ENCODE measurements at places on chromosomes 5 and 9. TPM values are rescaled to one million over a fixed set of nuclear protein-coding genes. Genes with fewer than 3 reads are reported as not detected.

DNA sequence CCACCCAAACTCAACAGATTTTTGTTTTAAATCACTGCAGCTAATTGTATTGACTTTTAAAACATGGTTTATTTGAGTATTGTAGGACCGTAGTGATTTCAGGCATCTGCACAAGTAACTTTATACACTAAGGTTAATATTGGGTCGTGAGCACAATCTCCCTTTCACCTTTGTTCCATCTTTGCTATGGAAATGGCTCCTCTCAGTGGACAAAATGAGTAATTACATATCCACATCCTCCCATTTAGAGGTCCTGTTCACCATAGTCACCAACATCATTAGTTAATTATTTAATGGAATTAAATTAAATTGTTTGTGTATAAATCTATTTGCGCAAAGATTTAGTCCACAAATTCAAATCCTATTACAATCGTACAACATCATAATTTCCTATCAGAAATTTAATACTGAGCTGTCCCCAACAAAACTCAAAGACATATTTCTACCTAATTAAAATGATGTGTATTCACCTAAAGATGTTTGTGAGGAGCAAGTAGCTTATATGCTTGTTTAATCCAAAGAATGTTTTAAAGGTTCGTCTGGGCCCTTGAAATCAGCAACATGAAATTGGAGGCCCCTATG, 173.0 kb upstream of the DAPK1 start:
- DNase-seq: no peak

DNA sequence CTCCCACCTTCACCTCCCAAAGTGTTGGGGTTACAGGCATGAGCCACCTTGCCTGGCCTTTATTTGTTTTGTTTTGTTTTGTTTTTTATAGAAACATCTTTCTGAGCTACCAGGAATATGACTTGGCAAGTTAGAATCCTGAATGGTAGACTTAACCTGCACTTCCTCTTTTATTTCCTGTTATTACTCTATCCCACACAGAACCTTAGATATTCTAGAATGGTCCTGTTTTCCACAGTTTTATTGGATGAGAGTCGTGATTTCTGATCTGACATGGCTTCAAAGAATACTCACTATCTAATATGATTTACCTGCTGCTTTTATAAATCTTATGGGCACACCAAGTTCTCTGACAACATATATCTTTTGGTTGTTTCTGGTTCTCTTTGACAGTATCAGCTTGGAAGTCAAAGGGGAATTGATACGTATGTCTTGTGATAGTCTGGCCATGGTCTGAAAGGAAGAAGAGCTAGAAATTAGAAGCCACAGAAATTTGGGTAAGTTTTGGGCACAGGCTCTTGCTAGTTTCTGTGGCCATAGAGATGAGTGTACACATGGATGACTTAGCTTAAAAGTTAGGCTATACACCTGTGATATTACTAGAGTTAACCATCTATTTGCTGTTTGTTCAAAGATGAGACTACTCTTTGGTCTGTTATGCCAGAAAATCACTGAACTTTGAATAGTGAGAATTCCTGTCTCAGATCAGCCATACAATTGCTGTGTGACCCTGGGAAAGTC, 4.7 kb upstream of the PANK3 start:
- no peak for DNase-seq

- DNase-seq: no peak
These were observed 22.8 kb upstream of the CORO2A start for GRCh38 chr9:98215271-98215670.

The TMEFF1 gene
- total RNA-seq: 0.68 TPM

The RPL37 gene
- 1,914 TPM for total RNA-seq

DNA sequence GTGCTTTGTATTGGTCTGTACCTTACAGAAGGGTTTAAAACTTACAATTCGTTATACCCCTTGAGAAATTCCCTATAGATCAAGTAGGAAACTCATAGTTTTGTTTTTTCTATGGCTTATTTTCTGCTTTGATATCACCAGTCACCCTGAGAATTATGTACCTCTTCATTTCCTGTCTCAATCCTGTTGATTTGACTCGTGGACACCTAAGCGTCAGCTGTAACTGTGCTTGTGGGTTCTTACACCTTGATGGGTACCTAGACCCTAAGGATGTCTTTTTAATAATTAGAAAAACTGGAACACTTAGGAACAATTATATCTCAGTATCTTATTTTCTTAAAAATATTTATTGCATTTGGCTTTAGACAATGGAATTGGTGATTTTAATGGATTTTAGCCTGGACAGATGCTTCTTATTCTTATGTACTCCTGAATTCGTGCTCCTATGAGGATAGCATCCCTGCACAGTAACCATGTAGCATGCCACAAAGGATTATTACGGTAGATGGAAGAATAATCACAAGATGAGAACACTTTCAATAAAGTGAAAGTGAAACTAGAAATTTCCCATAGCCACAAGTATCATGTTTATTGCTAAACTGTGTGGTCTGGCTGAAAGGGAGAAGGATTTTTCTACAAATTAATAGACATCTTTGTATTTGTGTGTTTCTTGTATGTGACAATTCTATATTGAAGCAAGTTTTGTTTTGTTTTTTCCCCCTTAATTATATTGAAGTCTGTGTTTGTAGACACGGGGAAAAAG, 1920.3 kb upstream of the WWC1 start:
- DNase-seq: no peak

The ZFYVE16 gene
- total RNA-seq: 5.9 TPM

DNA sequence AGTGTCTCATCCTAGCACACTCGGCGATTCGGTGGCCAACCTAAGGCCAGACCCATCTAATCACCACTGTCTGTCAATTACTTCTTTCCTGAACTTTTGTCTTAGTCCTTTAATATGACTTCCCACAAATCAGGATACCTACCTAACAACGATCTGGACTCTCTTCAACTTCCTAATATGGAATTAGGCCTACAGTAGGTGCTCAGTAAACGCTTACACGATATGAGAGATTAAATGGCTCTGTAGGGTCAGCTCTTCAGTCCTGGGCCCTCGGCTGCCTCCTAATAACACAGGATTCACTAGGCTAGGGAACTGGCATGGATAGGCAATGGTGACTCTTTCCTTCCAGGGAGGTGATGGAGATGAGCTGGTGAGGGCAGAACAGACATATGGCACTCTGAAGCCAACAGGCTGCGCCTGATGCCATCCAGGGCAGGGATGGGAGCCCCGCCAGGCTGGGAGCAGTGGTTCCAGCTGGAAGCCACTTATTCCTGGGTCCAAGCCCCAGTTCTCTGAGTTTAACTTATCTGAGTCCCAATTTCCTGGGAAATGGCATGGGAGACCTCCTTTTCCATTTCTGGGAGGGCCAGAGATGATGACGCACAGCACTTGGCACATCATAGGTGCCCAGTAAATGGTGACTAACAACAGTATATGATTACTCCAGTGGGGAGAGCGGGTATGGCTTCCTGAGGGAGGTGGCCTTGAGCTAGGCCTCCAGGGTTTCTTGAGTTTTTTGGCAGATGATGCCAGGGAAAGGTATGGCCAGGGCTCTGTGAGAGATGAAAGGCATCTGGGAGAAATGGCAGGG, 7.3 kb downstream of the PDGFRB start:
- DNase-seq: no peak

GRCh38 chr9:76213751-76214150, 180.5 kb downstream of the RFK start:
- DNase-seq: no peak

- DNase-seq: no peak
These were observed 6.9 kb upstream of the CCIN start for GRCh38 chr9:36162211-36162738.

DNA sequence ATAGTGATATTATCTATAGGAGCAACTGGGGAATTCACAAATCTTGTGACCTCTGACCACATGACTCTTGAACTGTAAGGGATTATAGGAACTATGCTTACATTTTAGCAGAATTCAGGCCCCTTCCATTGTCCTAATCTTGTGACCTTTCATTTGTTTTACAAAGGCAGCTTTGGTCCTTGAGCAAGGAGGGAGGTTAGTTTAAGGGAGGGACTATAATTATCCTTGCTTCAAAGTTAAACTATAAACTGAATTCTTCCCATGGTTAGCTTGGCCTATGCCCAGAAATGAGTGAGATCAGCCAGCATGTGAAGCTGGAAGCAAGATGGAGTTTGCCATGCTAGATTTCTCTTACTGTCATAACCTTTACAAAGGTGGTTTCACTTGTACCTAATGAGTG, 51.2 kb downstream of the TARS1 start:
- no peak for DNase-seq

GRCh38 chr5:124633209-124633608, 113.2 kb downstream of the ZNF608 start:
- DNase-seq: no peak
